ENCODE measurements at places on chromosomes 12 and 14. TPM values are rescaled to one million over a fixed set of nuclear protein-coding genes. Genes with fewer than 3 reads are reported as not detected.
A peak's percentile ranks its signal among the peaks of the same experiment; 100 is the strongest.

GRCh38 chr14:32137892-32138291, 60.8 kb downstream of the ARHGAP5 start:
- DNase-seq = no peak

DNA sequence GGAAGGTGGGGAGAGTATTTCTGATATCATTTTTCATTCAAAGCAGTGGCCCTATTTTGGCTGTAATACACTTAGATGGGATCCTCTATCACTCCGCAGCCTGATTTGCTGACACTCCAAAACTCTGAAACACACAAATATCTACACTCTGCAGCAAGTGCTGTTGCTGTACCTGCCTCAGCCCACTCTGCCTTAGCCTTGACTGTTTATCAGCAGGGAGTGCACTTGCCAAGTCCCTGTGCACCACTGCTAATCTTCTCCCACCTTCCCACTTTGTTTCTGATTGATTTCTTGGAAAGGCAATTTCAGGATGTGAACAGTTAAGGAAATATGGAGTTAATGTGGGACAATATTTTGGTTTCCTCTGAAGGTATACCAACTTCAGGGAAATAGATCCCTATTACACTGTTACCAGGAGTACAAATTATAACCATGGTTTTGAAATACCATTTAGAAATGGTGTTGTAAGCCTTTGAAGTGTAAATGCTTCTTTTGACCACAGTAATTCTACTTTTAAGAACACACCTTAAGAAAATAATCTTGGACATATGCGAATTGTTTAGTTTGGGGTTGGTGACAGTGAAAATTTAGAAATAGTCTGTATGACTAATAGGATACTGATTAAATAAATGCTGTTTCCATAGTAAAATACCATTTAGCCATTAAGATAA, 59.3 kb downstream of the MBIP start:
- DNase-seq = no peak

GRCh38 chr14:69259527-69260189, at the start of gene GALNT16:
TSS of gene GALNT16 (plus strand) at chr14:69260158. CDS start at chr14:69260291, 133 bp downstream.
- DNase-seq = peak; percentile 61

GRCh38 chr12:62963486-62964041, 28.6 kb upstream of the PPM1H start:
- DNase-seq = no peak

DNA sequence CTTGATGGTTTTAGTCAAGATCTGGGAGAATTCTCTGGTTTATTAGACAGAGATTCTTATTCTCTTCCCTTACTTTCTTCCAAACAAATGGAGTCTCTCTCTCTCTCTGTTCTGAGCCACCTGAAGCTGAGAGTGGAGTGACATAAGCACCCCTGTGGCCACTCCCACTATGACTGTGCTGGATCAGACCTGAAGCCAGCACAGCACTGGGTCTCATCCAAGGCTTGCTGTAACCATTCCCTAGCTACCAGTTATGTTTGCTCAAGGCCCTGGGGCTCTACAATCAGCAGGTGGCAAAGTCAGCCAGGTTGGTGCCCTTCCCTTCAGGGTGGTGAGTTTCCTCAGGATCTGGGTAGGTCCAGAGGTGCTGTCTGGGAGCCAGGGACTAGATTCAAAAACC, 568.5 kb downstream of the AACS start:
- DNase-seq = no peak

PLA2G1B gene
- not detected for total RNA-seq

GRCh38 chr14:101177301-101177971, 273.9 kb upstream of the RTL1 start:
- DNase-seq = no peak

DNA sequence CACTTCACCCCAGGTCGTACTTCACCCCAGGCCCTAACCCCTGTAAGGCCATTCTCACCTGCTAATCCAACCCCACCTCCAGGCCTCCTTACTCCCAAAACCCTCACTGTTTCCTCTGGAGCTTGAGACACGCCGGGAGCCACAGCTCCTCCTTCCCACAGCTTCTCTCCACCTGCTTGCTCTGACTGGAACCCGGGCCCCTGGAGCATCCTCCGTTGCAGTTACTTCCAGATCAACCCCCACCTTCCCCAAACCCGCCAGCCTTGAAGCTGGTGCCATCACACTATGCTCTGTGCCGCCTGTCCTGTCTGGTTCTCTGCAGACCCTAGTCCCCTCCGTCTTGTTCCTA, 34.6 kb upstream of the PPP2R5C start:
- DNase-seq = no peak

SYCP3 gene
- not detected for total RNA-seq

RHOJ gene
- total RNA-seq = 19.5 TPM

FAM186B gene
- total RNA-seq = 0.31 TPM

All from left cardiac atrium (tissue), 4 donors.